ENCODE measurements at places on chromosomes 11 and 22.
A peak's percentile ranks its signal among the peaks of the same experiment; 100 is the strongest.

DNA sequence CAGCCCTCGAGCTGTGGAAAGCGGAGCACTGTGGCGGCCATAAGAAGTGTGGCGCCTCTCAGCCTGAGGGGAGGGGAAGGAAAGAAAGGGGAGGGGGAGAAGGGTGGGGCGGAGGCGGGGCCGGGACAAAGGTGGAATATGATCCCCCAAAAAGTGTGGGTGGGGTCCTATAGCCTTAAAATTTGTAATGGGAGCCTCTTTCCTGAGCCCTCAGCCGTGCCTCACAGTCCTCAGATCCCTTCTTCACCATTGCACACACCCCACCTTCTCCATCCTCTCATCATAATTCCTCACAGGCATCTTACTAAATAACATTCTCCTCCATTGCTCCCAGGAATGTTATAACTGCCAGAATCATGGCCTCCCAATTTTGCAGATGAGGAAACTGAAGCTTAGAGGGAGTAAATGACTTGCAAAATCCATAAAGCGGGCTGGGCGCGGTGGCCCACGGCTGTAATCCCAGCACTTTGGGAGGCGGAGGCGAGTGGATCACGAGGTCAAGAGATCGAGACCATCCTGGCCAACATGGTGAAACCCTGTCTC, 600 bp upstream of the RAB6A start:
- no peak for DNase-seq

- DNase-seq = no peak
Measured at GRCh38 chr11:119422809-119423508, at the start of gene THY1. THY1 (minus strand) TSS chr11:119423172; CDS start chr11:119420905, 2,267 bp downstream.

DNA sequence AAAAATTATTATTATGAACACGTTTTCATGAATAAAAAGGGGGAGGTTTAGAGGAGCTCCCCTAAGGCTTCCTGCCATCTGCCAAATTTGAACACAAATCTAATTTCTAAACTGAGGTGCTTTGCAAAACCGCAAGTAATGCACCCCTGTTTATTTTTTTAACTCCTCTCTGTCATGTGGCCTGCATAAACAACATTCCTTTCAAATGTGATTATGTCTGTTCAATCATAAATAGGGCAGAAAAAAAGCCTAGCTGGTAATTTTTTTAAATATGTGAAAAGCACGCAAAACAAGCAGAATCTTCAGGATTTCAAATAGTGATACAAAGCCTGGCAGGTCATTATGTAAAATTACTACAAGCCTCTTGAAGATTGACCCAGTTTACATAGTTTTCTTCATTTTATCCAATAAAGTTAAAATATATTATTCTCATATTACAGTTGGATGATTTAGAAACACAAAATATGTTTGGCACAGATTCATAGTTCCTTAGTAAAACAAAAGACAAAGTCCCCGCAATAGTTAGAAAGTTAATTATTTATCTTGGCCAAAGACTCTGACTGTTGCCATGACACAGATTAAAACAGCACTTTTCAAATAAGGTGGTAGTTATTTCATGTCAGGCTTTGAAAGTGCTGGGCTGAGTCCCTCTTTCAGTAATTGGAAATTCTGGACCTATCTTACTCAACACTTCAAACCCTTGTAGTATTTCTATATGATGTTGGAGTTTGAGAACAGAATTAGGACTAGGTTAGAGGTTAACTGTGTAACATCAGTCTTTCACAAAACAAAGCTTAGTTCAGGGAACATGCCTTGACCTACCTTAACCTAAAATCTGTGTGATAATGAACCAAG, 200.3 kb upstream of the MPPED2 start:
- no peak for DNase-seq

- no peak for DNase-seq
Measured at GRCh38 chr11:64359712-64360445, 917 bp downstream of the RPS6KA4 start.

DNA sequence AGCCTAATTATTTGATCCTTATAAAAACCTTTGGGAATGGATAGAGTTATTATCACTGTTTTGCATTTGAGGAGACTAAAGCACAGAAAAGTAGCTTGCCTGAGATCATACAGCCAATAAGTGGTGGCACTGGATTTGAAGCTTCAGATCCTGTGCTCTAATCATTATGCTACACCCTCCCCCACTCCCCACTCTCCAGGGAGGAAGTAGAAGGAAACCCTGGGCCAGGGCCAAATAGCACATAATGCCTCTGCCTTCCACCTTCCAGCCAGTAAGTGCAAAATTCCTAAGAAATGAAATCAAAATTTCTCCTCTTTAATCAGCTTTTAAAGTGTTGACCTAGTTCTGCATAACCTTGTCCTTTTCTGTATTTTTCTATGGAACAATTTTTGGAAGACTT, 61.6 kb downstream of the SIK2 start:
- no peak for DNase-seq

DNA sequence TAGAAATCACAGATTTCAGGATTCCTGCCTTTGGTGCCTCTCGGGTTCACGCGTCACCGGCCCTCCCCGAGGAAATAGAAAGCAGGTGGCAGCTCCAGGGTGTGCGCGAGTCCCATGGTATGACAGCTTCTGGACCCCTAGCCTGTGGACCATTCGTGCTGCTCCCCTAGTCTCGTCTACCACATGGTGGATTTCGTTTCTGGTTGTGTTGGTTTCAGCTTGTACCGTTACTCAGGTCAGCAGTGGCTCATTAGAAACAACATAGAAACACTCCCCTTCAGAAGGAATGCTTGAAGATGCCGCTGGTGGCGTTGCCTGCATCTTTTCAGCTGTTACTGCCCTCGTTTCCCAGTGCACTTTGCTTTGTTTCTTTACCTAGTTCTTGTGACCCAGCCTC, 700 bp downstream of the TTC17 start:
- no peak for DNase-seq

DNA sequence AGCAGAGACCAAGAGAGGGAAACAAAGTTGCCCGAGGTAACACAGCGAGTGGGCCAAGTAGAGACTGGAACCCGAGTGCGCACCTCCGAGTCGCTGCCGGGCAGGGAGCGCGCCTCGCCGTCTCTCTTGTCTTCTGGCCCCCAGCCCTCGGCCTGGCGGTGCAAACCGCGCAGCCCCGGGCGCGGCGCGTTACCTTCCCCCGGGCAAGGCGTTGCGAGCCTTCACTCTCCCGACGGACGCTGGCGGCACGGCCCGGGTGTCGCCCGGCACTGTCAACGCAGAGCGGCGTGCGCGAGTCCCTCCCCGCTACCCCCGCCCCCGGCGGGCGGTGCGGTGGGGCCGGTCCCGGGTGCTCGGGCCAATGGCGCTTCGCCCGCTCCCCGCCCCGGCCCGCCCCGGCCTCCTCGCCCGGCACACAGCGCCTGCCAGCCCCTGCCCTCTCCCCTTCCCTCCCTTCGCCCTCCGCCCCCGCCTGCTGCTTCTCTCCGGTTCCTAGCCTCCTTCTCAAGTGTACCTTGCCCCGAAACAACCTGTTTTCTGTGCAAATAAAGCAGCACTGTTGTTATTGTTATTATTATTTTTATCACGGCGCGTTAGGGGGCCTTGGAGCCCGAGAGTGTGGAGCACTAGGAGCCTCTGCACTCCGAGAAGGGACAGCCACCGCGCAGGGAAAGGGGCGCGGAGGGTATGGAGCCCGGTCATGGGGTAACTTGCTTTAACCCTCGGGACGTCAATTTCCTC, at the start of gene SYTL2:
Gene SYTL2, minus strand, starts transcription at position 271 of the 741 bp plus-strand sequence. CDS start 53,416 bp downstream, outside the sequence.
- peak; percentile 65 for DNase-seq

DNA sequence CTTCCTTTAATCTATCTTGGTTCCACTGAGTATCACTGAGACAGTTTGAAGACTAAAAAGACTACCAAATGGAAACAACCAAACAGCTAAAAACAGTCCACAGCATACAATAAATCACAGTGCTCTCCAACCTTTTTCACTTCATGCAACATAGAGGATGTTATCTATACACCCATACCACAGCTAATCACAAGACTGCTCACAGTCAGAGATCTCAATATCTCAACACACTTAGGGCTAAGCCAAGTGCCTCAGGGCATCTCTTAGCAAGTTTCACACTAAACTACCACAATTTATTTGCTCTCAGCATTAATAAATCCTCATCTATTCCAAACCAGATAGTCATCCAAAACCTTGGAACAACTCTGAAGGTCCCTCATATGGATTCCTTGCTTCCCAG, 129.4 kb downstream of the SBF2 start:
- no peak for DNase-seq

GRCh38 chr11:28649922-28650321, 541.7 kb downstream of the METTL15 start:
- DNase-seq = no peak

- DNase-seq = no peak
Measured at GRCh38 chr11:15212876-15213275, 98.2 kb downstream of the INSC start.

DNA sequence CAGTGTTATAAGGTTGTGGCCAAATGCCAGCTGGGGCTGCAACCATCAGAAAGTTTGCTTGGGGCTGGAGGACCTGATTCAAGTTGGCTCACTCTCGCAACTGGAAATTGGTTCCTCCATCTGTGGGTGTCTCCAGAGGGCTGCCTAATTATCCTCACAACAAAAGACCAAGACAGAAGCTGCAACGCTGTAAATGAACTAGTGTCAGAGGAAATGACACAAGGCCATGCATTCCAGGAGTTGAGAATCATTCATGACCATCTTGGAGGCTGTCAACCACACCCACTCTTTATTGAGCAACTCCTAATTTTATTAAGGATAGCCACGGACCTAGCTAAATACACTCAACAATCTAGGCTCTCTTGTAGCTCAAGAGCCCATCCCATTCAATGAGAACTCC, 1060.8 kb downstream of the OPCML start:
- no peak for DNase-seq

DNA sequence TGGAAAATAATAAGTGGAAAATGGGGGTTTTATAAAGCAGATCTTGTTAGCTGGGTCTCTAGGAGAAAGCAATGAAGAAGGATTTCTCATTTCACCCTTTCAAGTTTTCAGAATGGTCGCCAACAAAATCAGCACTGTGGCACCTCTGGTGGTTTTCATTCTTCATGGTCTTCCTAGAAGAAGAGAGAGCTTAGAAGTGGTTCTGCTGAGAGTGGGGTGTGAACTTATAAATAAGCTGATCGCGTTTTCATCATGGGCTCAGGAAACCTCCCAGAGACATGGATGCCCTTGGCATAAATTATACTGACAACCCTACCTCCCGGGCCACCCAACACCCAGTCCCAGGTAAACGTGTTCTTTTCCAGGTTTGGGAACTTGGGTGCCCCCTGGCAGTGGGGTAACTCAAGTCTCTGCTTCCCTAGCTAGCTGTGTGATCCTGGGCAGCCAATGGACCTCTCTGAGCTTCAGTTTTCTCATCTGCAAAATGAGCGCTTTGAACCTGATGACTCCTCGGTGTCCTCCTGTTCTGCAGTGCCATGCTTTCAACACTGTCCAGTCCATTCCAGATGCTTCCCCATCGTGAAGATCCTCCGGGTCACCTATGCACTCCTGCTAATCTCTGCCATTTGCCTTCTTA, 72.6 kb upstream of the GRAMD1B start:
- no peak for DNase-seq

DNA sequence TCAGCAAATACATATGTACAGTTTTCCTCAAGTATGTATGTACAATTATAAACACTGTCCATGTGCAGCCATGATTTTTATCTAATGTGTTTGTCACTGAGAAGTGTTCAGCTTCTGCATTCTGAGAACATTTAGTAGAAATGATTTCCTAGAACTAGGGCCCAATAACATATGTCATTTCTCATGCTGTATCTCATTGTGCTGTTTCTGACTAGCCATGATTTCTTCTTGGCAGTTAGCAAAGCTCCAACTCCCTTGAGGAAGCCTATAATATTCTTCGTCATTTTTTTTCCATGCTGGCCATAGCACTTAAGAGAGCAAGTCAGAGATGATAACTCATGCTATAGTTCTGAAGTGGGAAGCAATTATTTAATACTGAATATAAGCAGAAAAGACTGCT, 187.8 kb downstream of the DDX10 start:
- no peak for DNase-seq

- DNase-seq = no peak
Measured at GRCh38 chr11:69284081-69284511, 9.9 kb upstream of the MYEOV start.

DNA sequence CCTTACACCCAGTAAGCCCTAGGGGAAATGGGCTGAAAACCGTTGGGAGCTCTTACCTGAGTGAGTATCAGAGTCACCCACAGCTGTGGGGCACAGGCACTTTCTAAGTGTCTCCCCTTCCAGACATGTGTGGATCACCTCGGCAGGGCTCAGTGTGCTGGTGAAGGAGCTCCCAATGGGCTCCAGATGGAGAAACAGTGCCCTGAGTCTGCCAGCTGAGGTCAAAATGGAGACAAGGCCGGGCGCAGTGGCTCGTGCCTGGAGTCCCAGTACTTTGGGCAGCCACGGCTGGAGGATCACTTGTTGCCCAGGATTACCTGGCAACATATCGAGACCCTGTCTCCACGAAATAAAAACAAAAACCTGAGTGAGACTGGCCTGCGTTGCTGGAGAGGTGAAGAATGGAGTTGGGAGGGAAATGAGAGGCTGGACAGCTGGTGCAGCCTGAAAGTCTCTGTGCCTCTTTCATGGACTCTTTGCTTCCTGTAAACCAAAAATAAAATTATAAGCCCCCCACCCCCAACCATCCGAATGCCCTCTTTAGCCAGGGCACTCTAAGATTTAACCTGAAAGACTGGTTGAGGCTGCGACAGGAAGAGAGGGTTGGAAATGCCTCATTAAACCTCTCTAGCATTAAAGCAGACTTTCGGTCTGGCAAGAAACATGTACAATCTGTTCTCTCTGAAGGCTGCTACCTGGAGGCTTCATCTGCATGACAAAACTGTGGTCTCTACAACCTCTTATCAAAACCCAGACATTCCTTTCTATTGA, 111.8 kb downstream of the SNX19 start:
- no peak for DNase-seq

DNA sequence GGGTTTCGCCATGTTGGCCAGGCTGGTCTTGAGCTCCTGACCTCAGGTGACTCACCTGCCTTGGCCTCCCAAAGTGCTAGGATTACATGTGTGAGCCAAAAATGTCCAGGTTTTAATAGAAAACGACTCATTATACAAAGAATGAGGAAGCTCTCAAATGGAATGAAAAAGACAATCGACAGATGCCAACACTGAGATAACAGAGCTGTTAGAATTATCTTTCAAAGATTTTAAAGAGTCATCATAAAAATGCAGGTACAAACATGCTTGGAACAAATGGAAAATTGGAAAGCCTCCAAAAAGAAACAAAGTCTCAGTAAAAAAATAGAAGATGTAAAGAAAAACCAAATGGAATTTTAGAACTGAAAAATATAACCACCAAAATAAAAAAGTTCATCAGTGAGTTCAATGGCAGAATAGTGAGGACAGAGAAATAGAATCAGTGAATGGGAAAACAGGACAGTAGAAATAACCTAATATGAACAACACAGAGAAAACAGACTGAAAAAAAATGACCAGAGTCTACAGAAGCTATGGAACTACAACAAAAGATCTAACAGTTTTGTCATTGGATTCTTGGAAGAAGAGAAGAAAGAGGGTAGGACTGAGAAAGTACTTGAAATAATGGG, 10.9 kb downstream of the GAB2 start:
- no peak for DNase-seq

DNA sequence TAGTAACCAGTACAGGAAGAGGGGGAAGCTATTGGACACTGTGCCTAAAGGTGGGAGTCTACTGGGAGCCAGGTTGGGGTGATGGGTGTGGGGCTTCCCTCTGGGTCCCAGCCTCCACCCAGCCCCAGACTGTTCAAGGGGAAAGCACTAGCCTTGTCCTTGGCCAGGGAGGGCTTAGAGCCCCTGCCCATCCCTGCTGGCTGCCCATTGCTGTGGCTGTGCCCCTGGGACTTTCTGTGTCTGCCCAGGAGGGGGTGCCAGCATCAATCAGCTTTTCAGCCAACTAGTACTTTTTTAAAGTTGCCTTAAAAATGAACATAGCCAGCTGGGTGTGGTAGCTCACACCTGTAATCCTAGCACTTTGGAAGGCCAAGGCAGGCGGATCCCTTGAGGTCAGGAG, 19.9 kb downstream of the INCENP start:
- no peak for DNase-seq
